Stimulated activated CD4-positive, alpha-beta T cell treated with anti-CD3 and anti-CD28 coated beads, Interleukin-2, amount 100 ng/mL, for 24 hours (primary cell): ENCODE measurements at places on chromosomes 1 and 21.

GRCh38 chr21:17406202-17406601 lies 106.6 kb upstream of the CXADR start:
- no peak for DNase-seq

- no peak for DNase-seq
Measured at GRCh38 chr1:36251794-36252481, 27.7 kb downstream of the THRAP3 start.

DNA sequence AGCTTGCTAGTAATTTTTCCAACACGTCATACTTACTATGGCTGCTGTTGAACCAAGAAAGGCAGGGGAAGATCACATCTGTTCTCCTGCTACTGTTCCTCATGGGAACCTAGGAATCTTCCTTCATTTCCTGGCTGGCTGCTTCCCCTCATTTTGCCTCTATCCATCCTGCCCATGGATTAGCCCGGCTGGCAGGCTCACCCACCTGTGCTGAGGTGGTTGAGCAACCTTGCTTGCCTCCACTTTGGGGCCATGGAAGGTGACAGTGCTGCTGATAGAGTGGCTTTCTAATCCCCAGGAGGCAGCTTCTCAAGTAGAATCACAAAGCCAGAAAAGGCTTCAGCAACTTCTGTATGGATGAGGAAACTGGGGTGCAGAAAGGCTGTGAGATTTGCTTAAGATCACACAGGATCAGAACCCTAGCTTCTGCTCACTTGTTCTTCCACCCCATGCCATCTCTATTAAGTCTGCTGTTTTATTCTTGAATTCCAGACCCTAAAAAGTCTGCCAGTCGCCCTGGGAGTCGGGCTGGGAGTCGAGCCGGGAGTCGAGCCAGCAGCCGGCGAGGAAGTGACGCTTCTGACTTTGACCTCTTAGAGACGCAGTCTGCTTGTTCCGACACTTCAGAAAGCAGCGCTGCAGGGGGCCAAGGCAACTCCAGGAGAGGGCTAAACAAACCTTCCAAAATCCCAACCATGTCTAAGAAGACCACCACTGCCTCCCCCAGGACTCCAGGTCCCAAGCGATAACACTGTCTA lies 6.2 kb upstream of the BMP8A start:
- no peak for DNase-seq

DNA sequence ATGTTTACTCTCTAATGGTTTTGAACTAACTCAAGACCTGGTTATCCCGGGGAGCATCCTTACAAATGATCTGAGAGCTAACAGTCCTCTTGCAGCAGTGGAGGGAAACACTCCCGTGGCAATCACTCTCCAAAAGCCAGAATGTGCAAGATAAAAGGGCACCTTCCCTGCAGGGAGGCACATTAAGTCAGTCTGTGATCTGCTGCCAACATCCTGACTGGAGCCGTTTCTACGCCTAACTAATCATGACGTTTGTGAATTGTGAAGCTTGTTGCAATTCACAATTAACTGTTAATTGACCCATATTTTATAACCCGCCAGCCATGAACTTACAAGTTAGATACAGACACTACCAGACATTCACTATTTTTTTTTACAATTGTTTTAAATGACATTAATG lies 52.1 kb upstream of the LGALS8 start:
- DNase-seq = no peak

GRCh38 chr1:20381961-20382360 lies 91.3 kb downstream of the VWA5B1 start:
- DNase-seq = no peak

GRCh38 chr1:53594391-53595180 lies 135.4 kb downstream of the DMRTB1 start:
- no peak for DNase-seq

DNA sequence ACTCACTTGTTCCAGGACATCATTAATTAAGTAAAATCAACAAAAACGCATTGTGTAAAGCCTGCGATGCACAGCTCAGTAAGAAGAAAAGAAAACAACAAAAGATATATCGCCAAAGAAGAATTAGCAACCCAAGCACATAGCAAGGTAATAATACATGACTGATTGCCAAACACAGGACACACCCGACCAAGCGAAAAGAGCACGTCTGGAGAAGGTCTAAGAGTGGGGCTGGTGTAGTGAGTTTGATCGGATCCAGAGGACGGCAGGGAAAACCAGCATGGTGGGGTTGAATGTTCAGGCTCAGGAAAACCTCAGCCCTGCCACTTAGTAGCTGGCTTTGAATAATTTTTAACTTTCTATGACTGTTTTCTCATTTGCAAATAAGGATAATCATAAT lies 69.8 kb downstream of the JAK1 start:
- DNase-seq = no peak
